ENCODE measurements at places on chromosomes 12 and 14.

- no peak for DNase-seq
These were observed 14.5 kb upstream of the TCTN2 start for GRCh38 chr12:123656392-123656791.

DNA sequence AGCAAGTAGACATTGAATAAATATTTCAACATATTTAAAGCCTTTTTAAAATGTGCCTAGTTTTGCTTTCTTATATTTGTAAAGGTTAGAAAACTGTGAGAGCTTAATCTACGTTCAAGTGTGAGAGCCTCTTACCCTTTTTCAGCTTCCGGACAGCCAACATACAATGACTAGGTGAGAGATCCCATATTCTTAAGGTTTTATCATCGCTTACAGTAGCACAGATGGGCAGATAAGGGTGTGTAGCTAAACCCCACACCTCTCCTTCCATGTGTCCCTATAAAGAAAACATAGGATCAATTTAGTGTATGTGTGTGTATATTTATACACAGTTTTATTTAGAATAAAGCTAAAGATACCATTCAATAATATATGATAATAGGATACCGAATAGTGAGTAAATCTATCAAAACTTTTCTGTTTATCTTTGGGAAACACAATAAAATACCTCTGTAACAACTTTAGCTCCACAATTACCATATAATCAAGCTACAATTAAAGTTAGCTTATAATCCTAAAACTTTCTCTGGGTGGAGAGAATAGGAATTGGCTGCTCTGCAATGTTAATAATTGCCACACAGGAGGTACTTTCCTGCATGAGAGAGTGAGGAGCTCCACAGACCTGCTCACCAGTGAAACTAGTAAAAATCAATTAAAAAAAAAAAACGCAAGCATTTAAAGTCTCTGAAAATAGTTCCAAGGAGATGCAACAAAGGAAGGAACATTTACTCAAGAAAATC, 110.8 kb downstream of the EML5 start:
- no peak for DNase-seq

DNA sequence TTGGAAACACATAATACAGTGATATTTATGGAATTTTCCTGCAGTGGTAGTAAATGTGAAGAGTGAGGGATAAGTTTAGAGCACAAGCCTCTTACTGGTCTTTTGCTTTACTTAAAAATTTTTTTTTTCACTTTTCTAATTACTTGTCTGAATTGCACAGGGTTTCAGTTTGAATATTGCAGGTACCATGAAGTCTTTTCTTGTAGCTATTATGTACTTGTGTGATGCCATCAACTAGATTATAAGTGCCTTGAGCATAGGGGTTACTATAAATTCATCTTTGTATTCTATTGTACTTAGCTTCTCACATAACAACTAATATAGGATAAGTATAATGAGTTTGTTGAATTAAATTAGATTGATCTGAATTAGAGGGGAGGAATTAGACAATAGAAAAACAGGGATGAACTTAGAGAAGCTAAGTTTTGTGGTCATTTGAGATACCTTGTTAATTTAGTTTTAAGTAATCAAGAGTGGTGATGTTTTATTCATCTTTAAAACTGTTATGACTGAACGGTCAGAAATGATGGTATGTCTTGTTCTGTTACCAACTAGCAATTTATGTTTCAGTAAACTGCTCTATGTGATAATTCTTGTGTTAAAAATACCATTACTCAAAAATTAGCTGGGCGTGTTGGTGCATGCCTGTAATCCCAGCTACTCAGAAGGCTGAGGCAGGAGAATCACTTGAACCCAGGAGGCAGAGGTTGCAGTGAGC, 42.1 kb downstream of the CCDC91 start:
- DNase-seq: no peak

DNA sequence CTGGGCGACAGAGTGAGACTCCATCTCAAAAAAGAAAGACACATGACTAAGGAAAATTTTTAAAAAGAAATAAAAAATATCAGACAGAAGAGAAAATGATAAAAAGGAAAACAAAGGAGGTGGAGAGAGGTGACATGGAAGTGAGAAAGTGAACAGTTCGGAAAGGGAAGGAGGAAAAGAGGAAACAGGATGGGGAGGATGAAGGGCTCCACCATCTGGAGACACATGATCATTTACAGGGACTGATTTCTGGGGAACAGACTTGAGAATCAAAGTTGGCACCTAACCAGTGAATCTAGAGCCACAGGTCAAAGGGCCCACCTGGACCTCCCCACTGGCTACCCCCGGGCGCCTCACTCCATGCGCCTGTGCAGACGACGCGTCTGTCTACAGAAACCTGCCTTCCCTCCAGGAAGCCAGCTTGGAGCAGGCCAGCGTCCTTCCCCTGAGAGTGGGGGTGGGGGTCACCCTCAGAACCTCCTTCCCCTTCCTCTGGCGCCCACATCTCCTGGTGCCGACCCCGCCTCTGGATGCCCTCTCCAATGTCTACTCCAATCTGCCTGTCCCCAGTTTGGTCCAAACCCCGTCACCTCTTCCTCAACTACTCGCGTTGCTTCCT, 60.5 kb downstream of the AMN start:
- DNase-seq: no peak

- DNase-seq: no peak
These were observed 21.4 kb upstream of the ANKRD9 start for GRCh38 chr14:102530828-102531478.

DNA sequence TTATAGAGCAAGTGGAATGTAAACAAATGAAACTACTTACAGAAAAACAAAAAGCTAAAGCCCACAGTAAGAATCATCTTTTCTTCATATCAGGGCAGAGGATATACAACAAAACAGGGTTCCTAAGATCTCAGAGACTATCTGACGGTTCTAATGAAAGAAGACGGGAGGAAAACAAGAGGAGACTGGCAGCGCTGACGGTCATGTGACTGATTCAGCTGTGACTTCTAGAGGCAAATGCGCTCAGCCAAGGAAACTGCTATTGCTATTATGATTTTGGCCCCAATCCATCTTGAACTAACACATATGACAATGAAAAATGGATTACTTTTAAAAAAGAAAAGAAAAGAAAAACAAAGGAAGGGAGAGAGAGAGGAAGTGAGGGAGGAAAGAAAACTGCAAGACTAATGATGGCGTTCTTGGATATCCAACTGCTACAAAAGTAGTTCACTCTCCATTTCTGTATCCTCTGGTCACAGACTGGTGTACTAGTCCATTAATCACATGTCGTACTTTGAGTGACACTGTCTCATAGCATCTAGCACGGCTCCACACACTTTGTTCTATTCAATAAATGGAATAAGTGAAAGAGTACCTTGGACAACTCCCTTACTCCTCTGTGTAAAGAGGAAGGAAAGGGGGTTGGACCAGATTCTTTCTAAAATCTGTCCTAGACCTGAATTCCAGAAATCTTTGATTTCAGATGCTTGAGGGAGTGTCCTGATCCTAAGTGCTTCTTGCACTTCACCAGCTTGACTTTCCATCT, 119.3 kb downstream of the DAD1 start:
- DNase-seq: no peak

DNA sequence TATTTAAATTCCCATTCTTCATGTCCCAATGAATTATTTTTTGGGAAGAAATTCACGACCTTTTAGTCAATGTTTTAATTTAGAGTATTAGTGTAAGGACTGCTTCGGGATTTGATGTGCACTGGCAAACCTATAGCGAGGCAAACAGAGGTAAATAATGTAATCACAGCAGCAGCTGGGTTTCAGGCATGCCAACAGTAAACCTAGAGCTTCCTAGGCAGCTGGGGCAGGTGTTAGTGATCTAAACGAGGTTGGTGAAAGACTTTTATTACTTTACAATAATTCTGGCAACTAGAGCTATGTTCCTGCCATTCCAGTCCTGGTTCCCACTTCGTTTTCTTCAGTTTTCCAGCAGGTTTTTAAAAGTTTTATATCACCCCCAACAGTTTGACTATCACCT, 1036.4 kb upstream of the FOXG1 start:
- no peak for DNase-seq

DNA sequence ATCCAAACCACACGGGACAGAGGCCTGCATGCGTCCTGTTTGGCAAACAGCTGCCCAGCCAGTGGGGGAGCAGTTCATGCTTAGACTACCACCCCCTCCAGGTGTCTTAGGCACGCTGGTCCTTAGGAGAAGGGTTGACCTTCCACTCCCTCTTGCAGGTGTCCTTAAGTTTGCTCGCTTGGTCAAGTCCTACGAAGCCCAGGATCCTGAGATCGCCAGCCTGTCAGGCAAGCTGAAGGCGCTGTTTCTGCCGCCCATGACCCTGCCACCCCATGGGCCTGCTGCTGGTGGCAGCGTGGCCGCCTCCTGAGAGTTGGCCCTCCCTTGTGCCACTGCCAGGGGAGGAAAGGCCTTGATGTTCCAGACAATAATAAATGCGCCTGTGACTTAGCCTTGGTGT, 1.8 kb downstream of the C12orf57 start:
- no peak for DNase-seq

- DNase-seq: no peak
These were observed 65.3 kb downstream of the DPF3 start for GRCh38 chr14:72828604-72829003.

DNA sequence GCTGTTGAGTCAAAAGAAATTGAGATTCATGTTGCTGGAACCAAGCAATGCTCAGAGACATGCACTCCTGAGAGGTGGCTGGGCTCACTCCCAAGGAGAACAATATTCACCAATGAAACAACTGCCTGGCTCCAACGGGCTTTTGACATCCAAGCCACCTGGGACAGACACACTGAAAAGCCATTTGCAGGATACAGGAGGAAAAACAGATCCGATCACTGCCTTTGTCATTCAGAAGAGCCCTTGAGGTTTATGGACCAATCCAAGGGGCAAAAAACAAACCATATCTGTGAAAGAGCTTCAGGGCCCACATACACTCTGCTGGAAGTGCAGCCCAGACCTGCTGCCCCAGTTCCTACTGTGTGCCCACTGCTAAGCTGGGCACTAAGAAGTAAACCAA, 277.5 kb downstream of the NUAK1 start:
- DNase-seq: no peak

DNA sequence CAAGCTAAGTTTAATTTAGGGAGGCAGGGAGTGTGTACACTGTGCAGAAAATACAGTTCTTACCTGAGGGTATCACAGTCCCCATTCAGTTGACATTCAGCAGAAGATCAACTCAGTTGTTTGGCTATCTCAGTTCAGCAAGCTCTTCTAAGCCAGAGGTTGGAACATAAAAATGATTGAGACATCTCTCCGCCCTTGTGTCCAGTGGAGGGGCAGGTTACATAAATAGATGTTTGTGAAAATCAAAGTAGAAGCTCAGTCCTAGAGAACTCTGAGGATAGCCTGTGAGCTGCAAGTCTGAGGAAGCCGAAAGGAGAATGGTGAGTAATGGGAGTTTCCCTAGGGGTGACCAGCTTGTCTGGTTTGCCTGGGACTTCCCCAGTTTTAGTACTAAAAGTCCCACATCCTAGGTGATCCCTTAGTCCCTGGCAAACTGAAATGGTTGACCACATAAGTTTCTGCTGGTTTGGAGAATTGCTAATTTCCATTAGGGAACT, 251.4 kb upstream of the ATP2B1 start:
- DNase-seq: no peak

GRCh38 chr14:69605738-69606137, 5.7 kb upstream of the SUSD6 start:
- DNase-seq: no peak

DNA sequence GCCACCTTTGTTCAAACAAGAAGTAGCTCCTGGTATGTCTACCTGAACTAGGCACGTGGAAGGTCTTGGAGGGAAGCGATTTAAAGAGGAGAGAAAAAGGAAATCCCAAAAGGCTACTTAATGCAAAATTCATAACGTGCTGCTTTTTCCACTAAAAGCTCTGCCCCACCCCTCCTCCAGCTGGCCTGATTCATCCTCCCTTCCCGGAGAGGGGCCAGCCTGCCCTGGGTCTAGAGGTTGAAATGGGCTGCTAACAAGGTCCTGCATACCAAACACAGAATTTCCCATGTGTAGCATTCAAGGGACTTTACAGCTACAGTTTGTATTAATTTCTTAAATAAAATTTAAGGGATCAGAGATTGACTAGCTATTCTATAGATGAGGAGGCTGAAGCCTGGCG, 83.2 kb downstream of the KNTC1 start:
- no peak for DNase-seq

- DNase-seq: no peak
These were observed 39.3 kb downstream of the FIGNL2 start for GRCh38 chr12:51809193-51809592.

DNA sequence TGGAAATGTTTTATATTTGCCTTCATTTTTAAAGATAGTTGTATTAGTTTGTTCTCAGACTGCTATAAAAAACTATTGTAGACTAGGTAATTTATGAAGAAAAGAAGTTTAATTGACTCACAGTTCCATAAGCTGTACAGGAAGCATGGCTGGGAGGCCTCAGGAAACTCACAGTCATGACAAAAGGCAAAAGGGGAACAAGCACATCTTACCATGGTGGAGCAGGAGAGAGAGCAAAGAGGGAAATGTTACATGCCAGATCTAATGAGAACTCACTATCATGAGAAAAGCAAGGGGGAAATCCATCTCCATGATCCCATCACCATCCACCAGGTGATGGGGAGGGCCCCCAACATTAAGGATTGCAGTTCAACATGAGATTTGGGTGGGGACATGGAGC, 35.5 kb upstream of the UNC79 start:
- no peak for DNase-seq

- DNase-seq: no peak
These were observed 10.2 kb downstream of the ARHGDIB start for GRCh38 chr12:14950982-14951746.

DNA sequence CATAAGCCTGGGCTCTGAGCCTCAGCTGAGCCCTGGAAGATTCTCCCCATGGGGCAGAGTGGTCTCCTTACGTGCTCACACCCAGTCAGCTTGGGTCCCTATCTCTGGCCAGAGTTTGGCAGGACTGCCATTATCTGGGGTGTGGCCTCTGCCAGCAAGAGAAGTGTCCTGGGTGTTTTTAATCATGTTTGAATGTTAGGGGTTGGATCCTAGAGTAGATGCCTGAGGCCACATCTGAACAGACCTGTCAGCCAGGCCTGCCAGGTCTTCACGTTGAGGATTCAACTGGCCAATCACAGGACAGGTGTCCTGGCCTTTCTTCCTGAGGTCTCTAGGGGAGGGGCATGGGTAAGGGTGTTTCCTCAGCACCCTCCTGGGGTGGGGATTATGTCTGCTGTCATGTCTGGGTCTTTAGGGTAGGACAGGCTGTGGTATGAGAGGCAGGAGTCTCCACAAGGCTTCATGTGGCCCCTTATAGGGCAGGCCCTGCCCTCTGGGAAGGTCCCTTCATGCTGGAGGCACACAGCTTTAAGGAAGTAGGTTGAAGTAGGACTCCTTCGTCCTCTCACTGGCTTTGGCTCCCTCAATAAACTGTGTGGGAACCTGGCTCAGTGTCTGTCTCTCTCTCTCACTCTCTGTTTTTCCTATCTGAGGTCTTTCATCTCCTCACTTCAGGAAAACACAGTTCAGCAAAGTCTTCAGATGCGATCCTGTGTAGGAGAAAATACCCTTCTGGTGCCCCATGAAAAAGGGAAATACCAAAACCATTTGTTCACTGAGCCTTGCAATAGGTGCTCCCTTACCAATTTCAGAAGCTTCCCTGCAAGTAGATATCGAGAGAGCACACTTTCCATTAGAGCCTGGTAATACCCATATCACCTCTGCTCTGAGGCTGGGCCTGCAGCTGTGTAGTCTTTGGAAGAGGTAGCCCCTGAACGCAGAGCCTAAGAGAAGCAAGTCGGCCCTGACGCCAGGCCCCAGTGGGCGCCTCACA, 6.7 kb upstream of the FITM1 start:
- DNase-seq: no peak

- DNase-seq: no peak
These were observed 126.0 kb upstream of the PZP start for GRCh38 chr12:9334041-9334692.

Data from T-cell (primary cell).